ENCODE measurements at places on chromosomes 2 and 18.

DNA sequence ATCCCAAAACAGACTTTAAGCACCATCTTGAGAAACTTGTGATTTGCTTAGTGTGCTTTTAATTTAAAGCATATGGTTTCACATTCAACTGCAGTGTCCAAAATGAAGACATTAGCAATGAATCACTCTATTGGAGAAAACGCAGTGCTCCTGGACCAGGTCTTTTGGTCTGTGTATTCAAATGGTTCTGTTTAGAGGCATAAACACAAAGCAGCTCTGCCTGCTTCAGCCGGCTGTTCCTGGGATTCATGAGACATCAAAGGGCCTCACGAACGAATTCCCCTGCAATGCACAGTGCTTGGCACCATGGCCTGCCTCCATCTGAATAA lies 117.1 kb upstream of the SP5 start:
- DNase-seq = no peak

GRCh38 chr2:71513096-71513495 lies 59.7 kb downstream of the DYSF start:
- DNase-seq = no peak

DNA sequence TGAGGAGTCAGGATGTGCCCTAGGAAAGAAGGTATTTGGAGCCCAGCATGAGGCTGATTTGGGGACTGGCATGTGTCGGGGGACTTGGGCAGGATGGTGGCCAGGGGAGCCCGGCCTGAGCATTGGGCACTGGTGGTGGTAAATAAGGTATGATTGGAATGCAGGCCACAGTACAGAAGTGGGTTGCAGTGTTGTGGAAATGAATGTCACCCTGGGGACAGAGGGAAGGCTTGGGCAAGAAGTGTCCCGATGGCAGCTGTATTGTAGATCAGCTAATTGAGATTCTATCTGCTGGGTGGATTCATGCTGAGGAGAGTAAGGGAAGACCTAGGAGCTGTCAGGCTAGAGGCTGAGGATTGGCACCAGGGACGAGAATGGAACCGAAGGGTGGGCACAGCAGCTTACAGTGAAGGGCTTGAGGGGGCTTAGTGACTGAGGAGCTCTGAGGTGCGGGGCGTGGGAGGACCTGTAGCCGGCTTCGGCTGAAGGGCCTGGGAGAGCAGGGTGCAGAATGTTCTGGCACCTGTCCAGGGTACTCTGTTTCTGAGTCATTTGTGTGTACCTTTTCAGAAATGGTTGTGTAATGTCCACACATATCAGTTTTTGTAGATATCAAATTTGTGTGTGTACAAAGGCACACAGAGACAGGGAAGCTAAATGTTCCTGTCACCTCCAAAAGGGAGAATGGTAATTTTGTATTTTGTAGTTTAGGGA lies 170.2 kb downstream of the PRKCE start:
- DNase-seq = peak; percentile 81

DNA sequence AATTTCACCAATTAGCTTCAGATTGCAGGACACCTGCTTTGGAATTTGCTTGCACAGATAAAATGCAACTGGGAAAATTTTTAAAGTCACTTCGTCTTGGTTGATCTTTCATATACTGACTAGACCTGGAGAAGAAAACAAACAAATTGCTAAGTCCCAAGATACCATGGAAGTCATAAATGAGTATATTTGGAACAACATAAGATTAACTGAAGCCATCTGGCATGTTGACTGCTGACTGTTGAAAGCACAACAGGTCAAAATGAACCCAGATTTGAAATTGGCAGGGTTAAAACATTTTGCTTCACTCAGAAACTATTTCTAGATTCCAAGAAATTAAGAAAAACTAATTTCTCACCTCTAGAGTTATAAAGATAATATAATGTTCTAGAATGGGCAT lies 470.7 kb downstream of the LPIN1 start:
- no peak for DNase-seq

DNA sequence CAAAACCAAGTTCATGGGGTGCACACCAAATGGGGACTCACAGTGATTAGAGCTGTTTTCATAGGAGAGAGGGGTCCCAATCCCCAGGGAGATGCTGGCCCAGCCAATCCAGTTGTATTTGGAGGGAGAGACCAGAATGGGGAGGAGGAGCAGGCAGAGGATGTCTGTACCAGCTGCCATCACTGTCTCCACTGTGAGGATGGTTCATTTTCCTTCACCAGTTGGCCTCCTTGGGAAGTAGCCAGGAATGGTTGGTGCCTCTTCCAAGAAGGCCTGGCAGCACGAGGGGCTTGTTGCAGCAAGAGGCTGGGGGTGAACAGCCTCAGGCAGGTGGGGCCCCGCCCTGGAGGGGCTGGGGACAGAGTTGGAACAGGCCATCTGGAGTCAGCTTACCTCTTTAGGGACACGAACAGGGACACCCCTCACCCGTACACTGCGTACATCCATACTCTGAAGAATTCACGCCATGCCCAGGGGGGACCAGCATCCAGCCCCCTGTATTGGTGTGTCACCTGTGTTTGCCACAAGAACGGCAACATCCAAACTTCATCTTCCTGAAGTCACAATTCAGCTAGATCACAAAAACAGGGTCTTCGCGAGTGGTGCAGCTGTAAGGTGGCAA lies 161.7 kb upstream of the ZNF236 start:
- DNase-seq = no peak

DNA sequence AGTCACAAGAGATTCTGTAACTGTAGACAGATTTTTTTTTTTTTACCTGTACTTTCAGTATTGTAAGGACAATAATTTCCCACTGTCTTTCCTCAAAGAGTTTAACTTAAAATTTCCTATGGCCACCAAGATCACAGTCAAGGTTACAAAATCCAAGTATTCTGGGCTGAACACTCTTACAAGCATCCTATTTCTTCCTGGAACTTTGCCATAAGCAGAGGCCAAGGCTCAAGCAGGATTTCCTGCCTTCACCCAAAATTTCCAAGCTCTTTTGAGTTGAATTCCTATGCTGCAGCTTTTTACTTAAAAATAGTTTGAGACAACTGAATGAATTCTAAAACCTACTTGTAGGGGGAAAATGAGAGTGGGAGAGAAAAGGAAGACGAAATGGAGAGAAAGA lies 299.4 kb downstream of the ZNF516 start:
- no peak for DNase-seq

- no peak for DNase-seq
Observed at GRCh38 chr2:98515250-98515991, 70.8 kb downstream of the INPP4A start.

Measured in urothelium cell line (cell line).